Amniotic stem cell (primary cell): ENCODE measurements at places on chromosomes 4 and X.
A peak's percentile ranks its signal among the peaks of the same experiment; 100 is the strongest.

DNA sequence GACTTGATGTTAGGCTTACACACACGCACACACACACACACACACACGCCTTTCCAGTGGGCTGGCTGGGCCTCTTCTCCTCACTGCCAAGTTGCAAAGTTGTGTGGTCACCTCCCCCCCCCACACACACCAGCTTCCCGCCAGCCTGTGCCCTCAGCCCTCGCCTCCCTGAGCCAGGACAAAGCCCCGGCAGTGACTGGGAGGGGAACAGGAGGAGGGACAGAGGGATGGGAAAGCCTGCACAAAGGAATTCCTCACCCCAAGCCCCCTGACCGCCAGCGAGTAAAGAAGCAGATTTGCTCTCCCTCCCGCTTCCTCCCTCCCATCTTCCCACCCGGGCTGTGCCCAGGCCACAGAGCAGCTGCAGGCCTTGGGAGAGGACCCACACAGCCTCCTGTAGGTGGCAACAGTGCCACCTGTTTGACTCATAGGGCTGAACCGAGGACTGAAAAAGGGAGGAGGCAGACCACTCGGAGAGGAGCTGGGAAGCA lies at the start of gene GDPD2:
Gene GDPD2, plus strand, starts transcription at position 464 of the 491 bp plus-strand sequence. CDS start 1,671 bp downstream, outside the sequence.
- no peak for DNase-seq

- no peak for DNase-seq
Observed at GRCh38 chr4:38367642-38368174, 296.3 kb upstream of the KLF3 start.

DNA sequence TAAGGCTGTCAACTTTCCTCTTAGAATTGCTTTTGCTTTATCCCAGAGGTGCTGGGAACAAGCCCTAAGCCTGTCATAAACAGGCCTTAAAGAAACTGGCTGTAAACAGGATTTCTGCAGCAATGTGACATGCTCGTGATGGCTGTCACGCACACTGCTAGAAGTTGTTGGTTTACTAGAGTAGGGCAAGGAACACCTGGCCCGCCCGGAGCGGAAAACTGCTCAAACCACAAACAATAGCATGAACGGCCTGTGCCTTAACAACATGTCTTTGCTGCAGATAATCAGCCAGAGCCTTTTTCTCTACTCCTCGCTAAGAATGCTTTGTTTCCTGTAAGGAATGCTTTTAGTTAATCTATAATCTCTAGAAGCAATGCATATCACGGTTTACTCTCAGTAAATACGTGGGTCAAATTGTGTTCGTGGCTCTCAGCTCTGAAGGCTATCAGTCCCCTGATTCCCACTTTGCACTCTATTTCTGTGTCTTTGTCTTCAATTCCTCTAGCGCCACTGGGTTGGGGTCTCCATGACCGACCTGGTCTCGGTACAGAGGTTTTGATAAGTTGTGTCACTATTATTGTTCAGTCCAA lies 318.3 kb downstream of the GLUD2 start:
- DNase-seq = no peak

- DNase-seq = no peak
Observed at GRCh38 chr4:13783800-13784411, 156.4 kb upstream of the BOD1L1 start.

GRCh38 chrX:97065973-97066372 lies 182.3 kb downstream of the RPA4 start:
- no peak for DNase-seq

DNA sequence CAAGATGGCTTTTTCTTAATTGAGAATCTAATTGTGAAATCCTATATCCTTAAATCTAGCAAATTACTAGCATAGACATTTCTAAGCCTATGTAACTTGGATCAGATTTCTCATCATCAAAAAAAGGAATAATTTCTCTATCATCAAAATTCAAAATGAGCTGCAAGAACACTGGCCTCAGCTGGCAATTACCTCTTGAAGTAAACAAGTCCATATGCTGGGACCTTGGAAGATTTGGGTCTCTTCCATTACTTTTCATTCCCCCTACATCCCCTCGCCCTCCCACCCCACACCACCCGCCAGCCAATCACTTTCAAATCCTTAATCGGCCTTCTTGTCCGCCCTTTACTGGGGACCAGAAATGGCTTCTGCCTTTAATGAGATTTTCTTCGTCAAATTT lies 23.3 kb upstream of the MBTPS2 start:
- DNase-seq = no peak

DNA sequence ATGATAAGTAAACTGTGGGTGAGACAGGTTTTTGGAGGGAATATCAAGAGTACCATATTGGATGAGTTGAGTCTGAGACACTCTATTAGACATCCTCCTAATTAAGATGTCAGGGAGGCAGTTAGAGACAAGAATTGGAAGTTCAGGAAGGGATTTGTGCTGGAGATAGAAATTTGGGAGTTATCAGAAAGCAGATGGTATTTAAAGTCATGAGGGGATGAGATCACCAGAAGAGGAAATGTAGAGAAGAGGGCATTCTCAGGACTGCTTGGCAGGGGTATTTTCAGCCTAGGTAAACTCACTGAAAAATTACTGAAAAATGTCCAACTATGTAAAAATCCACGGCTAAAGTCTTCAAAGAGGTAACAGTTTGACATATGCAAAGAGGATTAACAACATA lies 161.6 kb upstream of the PGRMC2 start:
- DNase-seq = no peak

DNA sequence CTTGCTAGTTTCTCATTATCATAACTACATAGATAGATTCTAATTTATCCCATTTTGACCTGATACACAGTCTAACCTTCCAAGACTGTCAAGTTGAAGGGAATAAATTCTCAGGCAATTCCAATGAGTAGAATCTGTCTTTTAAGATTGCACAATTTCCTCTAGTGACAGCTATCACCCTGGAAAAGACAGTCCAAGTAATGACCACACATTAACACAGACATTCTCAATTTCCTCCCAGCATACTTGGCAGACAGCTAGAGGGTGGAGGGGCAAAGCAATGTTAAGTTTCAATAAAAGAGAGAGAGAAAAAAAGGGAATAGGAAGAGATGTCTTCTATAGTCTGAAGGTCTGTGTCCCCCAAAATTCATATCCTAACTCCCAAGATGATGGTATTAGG lies 234.7 kb downstream of the LDB2 start:
- DNase-seq = no peak

GRCh38 chr4:51963841-51964517 lies 56.2 kb downstream of the LRRC66 start:
- DNase-seq = no peak

- no peak for DNase-seq
Observed at GRCh38 chr4:107900508-107900907, 30.8 kb upstream of the CYP2U1 start.

DNA sequence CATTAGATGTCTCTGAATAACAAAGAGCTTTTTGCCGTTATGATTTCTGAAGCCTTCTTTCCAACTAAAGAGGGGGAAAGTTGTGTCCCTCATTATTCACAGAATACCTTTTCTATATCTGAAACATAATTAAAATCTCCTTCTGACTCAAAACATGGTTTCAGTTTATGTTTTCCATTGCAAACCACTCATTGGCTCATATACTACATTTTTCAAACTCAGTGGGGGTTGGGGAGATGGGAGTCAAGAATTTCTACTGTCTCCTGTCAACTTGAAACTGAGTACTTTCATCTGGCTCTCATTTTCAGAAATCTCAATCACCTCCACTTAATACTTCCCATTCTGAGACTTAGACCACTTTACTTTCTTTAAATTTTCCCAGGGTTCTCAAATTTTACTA lies 1839.5 kb upstream of the PCDH10 start:
- no peak for DNase-seq

- no peak for DNase-seq
Observed at GRCh38 chr4:3406431-3406830, 35.3 kb upstream of the HGFAC start.

GRCh38 chr4:40321574-40322275 lies 13.4 kb upstream of the CHRNA9 start:
- peak; percentile 60 for DNase-seq

- DNase-seq = no peak
Observed at GRCh38 chr4:14863418-14864364, 138.6 kb upstream of the CPEB2 start.

DNA sequence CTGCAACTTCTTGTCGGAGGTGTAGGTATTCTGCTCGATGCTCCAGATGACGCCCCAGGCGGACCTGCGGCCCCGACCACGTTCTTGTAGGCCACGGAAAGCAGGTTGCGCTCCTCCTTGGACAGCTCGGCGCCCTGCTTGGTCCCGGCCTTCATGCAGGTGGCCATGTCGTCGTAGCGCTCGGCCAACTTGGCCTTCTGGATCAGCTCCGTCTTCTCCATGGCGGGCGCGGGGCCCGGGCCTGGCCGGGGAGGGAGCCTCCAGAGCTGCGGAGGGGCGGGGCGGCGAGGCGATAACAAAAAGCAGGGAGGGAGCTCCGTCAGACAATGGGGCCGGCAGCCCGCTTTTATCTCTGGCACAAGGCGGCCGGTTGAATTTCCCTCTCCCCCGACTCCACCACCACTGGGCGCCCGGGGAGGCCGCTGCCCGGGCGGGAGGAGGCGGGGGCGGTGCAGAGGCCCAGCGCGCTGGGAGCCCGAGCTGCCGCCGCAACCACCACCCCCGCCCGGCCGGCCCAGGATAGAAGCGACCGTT lies 28.3 kb upstream of the DRP2 start:
- DNase-seq = no peak

DNA sequence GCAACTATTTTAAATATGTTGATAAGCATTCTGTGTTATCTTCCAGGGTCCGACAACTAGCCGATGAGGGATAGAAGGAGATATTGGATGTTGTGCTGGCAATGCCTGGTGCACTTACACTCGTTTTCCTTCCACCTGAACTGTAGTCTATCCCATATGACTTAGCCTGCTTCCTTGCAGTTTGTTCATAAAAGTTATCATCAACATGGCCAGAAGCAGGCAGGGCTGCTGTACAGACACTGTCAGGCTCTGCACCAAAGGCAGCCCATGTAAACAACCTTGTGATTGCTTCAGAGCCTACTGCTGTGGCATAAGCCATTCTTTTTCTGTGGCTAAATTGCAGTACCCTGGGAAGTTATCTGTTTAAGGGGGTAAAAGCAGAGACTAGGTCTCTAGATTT lies 1.6 kb downstream of the MAPK10 start:
- no peak for DNase-seq

- DNase-seq = no peak
Observed at GRCh38 chr4:22071749-22072148, 123.2 kb upstream of the KCNIP4 start.

DNA sequence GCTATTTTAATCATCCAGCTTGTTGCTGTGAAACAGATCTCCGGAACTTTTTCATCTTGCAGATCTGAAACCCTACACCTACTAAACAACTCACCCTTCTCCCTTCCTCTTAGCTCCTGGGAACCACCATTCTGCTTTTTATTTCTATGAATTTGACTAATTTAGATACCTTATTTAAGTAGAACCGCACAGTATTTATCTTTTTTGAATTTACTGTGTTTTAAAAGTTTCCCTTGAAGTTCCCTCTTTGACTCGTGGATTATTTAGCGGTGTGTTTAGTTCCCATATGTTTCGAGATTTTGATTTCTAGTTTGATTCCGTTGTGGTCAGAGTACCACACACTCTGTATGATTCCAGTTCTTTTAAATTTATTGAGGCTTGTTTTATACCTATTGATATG lies 44.6 kb downstream of the EIF2S3 start:
- no peak for DNase-seq

GRCh38 chr4:176879380-176880116 lies 86.8 kb upstream of the VEGFC start:
- no peak for DNase-seq

DNA sequence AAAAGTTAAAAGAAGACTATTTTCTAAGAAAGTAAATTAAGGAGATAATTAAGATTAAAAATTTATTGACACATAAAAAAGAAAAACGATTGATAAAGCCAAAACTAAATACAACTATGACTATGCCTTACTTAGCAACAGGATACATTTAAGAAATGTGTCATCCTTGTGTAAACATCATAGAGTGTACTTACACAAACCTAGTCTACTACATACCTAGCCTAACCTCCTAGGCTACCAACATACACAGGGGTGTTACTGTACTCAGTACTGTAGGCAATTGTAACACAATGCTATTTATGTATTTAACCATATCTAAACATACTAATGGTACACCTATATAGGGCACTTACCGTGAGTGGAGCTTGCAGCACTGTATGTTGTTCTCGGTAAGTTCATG lies 108.3 kb downstream of the ANXA10 start:
- DNase-seq = no peak

GRCh38 chr4:4735870-4736269 lies 123.6 kb upstream of the MSX1 start:
- DNase-seq = no peak

DNA sequence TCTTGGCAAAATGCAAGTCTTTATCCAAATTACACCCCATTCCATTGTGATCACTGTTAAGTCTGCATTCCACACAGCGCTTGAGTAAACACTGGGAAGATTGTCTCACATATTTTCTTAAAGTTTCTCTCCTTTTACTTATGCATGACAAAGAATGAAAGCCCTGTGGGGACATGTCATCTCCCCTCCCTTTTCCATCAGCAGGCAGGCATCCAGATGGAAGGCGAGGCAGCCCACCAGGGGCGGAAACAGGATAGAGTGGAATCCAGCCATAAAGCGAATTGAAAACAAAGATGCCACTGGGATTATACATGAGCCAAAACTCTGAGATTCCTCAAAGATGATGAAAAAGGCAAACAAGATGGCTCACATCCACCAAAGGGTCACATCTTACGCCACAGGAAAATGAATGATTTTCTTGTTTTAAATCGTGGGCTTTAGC lies 78.2 kb downstream of the AFAP1 start:
- DNase-seq = peak; percentile 69

- DNase-seq = no peak
Observed at GRCh38 chr4:143343276-143343831, 6.7 kb downstream of the GAB1 start.

- no peak for DNase-seq
Observed at GRCh38 chr4:54109241-54110018, 9.5 kb downstream of the GSX2 start.

DNA sequence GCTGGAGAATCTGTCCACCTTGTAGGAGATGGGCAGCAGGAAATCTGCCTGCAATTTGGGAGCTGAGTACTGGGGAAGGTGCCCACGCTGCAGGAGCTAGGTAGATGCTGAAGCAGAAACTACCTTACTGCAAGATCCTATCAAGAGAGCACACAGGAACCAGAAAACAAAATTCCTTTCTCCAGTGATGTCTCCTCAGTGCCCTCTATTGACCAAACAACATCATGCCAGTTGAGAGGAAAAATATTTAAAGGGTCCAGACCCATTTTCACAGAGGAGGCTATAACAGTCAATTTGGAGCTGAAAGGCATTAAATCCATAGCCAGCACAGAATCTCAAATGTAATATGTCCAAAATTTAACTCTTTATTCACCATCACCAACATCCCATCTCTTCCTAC lies 406.8 kb downstream of the SLITRK2 start:
- no peak for DNase-seq

GRCh38 chr4:156487107-156487506 lies 484.5 kb downstream of the PDGFC start:
- no peak for DNase-seq

- no peak for DNase-seq
Observed at GRCh38 chr4:76690011-76690905, 207.7 kb downstream of the SOWAHB start.

DNA sequence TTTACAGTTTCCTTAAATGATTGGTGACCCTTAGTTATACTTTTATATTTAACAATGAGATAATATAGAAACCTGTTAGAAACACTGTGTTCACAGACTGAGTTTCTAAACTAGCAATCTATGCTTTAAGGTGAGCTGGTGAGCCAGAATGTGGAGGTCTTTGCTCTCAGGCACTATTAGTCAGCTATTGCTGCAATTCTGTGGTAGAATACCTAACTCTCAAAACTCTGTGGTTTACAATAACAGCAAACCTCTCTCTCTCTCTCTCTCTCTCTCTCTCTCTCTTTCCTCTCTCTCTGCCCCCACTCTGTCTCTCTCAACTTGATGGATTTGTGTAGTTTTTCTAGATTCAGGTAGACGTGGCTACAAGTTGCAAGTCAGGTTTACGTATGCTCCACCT lies 17.6 kb upstream of the LCORL start:
- no peak for DNase-seq
